ENCODE measurements at places on chromosomes 5 and 9.

DNA sequence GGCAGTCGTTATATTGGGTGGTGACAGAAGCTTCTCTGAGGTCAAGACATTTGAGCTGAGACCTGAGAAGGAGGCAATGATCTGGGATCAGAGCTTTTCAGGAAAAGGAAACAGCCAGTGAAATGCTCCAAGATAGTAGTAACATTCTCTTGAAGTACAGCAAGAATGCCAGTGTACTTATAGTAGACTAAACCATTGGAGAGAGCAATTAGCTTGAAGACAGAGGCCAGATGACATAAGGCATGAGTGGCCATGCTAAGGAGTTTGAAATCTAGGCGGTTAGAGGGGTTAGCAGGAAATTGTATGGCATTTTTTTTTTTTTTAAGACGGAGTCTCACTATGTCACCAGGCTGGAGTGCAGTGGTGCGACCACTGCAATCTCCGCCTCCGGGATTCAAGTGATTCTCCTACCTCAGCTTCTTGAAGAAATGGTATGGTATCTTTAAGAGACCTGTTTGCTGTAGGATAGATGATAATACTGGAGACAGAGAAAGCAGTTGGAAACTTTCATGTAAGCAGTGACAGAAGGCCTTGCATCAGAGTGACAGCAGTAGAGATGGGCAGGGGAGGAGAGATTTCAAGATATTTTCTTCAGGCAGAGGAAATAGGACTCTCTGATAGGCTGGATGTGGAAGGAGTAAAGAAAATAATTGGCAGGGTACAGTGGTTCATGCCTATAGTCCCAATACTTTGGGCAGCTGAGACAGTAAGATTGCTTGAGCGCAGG, 482.2 kb upstream of the PAPPA start:
- no peak for DNase-seq

GRCh38 chr5:172979778-172980177, 3.8 kb upstream of the ATP6V0E1 start:
- DNase-seq: no peak

DNA sequence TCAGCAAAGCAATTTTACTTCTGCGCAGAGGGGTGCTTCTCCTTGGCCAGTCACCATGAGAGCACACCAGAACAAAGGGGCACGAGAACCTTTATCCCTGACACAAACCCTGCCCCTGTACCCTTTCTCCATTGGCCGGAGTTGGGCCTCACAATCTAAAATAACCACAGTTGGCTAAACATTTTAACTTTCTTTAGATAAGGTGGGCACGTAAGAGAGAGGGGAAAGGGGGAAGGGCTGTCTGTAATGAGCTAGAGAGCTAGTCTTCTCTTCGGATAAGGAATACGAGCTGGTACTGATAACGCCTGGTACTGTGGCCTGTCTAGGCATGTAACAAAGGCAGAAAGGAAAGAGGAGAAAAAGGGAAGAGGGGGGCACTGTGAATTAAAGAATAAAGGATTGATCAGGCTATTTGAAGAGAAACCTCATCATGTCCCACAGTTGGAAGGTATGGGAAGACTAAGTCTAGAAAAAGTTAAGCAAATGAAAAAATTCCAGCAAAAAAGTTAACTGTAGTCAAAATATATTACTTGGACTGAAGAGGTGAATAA, 1.8 kb upstream of the IARS1 start:
- DNase-seq: no peak

- DNase-seq: no peak
Observed at GRCh38 chr9:87498811-87499360, 1.2 kb downstream of the DAPK1 start.

DNA sequence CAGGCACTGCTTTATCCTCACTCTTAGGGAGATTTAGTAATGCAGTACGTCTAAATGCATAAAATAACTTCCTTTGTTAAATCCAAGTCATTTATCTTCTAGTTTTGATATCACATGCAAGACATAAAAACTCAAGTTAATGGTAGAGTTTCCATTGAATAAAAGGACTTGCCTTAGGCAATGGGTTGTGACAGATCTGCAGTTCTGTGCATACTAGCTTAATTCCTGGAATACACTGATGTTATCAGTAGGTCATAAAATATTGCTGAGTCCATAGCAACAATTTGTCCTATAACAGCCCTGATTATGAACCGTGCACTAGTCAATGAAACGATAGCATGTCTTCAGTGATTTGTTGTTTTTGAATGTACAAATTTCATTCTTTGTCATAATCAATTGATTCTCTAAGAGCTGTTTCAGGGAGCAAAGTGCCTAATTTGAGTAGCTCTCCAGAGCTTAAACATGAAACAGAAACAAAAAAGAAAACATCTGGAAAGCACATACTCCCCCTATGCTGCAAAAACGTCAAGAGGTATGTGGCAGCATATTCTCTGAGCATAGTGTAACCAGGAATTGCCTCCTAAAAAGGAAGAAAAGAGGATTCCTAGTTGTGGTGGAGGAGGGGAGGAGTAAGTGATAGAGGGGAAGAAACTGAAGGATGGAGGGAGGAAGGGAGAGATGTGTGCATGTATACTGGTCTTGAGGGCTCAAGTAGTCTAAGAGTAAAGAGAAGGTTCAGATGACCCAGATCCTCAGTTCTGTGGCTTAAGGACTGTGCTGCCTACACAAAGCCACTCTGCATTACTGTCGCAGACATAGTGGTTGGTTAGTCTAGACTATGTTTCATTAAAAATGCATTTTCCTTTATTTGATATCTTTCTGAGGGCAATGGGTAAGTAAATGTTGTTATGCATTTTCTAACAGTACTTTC, 589.2 kb downstream of the PRR16 start:
- DNase-seq: no peak

DNA sequence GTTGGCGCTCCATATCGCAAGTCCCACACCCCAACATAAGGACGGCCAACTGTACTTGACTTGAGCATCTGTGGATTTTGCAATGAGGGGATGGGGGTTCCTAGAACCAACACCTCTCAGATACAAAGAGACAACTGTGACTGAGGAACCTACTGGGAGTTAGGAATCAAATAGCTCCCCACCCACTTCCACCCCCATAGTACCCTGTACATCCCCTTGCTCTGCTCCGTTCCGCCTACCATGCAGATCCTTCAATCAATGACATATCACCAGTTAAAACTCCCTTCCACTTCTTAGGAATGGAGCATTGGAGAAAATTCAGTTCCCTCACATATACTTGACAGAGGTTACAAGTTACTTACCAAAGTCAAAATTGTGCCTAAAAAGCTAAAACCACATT, 140.9 kb downstream of the MLLT3 start:
- DNase-seq: no peak
